Renal cortex interstitium (tissue), 15 donors: ENCODE measurements at places on chromosomes 5 and 9.

- DNase-seq, result no peak
Measured at GRCh38 chr5:174718880-174719610, 5.3 kb upstream of the MSX2 start.

DNA sequence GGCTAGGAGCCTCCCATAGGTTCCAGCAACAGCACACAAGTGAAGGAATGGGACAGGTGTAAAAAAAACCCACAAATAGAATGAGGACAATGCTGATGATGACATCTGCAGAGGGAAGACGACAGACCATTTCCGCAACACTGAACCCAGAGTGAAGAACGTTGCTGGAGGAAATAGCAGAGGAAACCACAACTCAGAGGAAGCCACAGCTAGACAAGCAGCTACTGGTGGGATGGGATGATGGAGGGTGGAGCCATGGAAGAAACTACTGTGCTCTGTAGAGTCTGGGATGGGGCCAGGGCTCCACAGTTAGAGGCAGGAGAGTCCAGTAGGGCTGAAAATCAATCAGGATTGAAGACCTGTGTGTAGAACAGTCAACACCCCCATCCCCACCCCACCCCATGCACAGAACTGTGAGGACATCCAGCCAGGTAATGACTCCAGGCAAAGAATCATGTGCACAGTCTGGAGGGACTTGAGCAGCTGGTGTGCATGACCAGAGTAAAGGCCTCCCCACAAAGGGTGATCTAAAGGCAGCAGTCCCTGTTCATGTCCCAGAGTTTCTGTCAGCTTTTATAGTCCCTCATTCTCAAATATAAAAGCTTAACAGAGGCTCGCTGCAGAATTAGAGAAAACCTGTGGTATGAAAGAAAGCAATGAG, 65.2 kb upstream of the SPIN1 start:
- no peak for DNase-seq

DNA sequence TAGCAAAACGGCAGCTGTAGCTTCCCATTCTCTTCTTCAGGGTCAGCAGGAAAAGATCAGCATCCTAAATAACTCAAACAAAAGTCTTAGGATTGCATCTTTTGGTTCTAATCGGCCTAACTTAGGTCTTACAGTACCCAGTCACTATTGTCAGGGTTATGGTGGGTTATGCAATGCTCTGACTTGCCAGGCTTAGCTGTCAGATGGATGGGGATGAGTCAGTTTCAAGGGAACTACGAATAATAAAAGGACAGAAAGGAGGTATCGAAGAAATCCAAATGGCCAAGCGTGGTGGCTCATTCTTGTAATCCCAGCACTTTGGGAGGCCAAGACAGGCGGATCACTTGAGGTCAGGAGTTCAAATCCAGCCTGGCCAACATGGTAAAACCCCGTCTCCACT, 46.5 kb downstream of the PPP1R2B start:
- DNase-seq, result no peak

- DNase-seq, result no peak
Measured at GRCh38 chr5:139647506-139648204, 494 bp upstream of the CXXC5 start.

DNA sequence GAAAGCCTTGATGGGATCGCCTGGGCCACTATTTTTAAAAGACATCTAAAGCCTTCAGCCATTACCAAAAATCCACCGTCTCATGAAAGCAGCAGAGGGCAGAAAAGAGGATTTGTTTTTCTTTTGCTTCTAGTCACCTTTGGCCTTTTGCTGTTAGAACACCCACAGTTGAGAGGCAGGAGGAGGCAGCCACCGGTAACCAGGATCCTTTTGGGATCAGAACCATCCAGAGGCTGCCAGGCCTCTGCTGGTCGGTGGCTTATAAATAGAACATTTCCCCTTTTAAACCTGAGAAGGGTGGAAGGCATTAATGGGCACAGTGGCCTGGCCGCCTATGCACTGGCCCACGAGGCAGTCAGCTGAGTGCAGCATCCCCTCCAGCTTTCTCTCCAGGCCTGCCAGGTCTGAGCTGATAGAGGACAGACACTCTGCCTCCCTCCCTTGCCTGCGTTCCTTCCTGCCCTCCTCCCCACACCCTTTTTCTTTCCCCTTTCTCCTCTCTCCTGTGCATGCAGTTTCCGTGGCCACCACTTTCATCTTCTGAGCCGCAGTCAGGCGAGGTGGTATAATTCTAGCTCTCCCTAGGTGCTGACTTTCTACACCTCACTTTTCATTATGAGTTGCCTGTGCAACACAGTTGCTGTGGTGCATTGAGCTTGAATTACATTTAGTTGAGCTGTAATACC, 253.4 kb downstream of the ARHGAP26 start:
- DNase-seq, result no peak

DNA sequence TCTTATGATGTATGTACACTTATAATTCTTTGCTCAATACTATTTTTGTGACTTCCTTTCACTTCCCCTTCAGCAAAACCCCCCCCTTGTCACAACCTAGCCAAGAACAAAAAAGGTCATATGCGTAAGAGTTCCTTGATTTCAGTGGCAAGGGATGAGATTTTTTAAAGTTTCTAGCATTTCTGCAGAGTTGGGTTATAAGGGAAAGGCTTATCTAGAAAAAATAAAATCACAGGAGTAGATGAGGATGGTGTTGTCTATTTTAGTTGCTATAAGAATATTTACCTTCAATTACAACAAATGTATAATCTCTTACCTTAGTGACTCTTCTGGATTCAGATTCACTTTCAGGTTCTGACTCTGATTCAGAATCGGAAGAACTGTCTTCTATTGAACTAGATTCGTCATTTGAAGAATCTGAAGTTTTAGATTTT, 184.6 kb downstream of the AP3B1 start:
- DNase-seq, result no peak

DNA sequence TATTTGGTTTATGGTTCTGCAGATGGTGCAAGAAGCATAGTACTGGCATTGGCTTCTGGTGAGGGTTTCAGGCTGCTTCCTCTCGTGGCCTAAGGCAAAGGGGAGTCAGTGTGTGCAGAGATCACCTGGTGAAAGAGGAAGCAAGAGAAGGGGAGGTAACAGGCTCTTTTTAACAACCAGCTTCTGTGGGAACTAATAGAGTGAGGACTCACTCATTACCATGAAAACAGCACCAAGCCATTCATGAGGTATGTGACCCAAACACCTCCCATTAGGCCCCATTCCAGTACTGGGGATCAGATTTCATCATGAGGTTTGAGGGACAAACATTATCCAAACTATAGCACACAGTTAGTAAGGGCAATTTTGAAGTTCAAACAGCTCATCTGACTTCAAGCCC, 263.5 kb downstream of the TMEM38B start:
- DNase-seq, result no peak

DNA sequence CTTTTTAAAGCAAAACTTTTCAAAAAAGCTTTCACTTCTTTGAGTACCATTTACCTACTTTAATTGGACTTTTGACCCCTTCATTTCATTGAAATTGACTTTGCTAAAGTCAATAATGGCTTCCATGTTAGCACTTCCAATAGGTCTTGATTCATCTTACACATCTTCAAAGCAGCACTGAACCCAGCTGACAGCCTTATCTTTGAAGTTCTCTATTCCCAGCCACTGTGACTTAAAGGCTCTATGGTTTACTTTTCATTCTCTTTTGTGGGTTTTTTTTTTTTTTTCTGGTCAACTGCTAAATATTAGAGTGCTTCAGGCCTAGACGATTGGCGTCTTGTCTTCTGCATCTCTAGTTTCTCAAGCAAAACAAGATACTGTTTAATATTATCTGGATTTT, 385.0 kb downstream of the CTNND2 start:
- DNase-seq, result no peak

DNA sequence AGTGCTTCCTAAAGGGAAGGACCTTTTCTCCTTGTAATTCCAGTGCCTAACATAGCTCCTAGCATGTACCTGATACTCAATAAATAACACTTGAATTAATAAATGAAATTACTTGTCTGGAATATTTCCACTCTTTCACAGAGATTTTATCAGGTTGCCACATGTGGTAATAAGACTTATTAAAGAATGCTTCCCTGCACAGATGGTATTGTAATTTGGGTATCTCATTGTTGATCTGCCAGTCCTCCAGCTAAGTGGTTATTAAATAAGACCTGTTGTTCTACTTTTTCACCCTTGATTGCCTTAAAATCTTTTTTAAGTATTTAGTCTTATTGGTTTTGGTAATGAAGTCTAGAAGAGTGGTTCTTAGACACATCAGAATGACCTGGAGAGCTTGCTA, 28.1 kb upstream of the CETN3 start:
- no peak for DNase-seq

DNA sequence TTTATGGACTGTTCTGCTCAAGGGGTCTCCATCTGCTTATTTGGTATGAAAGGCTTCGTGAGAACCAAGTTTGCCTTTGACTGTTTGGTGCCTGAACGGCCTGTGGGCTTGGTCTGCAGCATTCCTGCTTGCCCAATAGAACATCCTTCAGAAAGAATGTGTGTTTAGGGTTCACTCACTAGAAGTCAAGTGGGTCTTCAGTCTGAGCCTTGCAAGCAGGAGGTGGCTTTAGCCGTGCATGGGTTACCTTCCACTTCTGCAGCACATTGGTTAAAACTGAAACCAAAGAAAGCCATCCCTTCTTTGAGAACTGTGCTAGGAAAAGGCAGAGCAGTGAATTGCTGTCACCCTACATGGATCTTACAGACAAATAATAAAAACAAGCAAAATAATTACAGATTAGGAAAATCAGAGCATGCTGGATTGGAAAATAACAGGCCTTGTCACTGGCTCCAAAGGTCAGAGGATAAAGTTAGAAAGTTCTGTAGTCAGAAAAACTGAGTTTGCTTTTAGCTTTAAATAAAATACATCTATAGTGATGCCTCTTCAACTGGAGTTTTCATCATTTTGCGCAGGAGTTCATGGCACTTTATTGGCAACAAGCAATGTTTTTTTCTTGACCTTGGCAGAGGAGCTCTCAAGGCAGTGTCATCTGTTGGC, 16.6 kb downstream of the WWC1 start:
- no peak for DNase-seq

GRCh38 chr5:14178671-14179211, 35.6 kb downstream of the TRIO start:
- DNase-seq, result no peak

- no peak for DNase-seq
Measured at GRCh38 chr5:15550502-15551112, 50.6 kb downstream of the FBXL7 start.

DNA sequence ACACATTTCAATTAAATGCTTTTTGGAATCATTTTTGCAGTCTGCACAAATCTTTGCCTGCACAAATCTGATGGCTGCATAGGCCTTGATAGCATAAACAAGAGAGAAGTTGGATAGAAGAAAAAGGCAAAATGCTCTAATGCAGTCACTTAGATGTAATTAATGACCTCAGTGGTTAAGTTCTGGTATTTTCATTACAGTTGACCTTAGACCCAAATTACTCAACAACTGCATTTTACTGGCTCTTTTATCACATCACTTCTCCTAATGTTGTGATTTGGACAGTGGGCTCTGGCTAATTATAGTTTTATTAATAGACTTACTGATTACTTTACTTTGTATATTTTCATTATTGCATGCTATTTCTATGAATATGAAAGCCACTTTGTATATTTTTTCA, 34.3 kb downstream of the NTRK2 start:
- peak; percentile 29 for DNase-seq

DNA sequence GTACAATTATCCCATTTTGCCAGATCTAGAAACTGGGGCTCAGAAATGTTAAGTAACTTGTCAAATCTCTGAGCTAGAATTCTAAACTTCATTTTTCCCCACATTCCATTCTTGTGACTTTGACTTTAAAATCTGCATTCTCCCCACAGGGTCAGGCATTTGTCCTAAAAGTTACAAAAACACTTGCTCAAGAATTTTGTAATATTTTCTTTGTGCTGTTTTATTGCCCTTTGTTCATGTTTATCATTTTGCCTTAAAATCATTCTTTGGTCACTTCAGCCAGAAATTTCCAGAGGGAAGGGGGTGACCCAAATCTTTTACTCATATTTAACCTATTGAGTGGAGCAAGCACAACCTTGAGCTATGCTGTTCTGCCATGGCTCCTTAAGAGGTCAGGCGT, 120.1 kb upstream of the CCL21 start:
- no peak for DNase-seq

GRCh38 chr9:83183621-83184020, 120.7 kb upstream of the RASEF start:
- no peak for DNase-seq

DNA sequence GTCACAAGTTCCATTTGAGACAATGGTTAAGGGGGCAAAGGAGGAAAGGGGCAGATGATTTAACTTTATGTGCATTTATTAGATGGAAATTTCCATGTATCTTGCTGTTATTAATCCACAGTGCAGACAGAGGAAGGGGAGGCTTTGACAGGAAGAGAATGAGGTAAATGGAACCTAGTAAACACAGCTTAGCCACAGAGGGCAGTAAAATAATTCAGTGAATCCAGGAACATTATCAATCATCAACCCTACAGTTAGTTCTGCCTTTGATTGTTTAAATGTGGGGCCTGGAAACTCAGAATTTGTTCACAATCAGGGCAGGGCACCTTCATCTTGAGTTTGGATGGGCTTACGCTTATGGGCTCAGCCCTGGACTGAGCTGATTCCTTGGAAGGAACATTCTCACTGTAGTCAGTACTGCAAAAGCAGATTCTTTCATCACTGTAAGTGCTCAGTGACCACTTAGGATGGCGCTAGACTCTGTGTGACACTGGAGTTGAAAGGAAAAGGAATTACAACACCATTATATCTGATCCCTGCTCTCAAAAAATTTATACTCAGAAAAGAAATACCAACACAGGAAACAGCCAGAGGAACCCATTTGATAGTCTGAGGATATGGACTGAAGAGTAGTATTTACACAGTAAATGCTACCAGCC, 169.5 kb downstream of the PIK3R1 start:
- DNase-seq, result no peak

GRCh38 chr5:150774145-150774544, 4.4 kb upstream of the SMIM3 start:
- DNase-seq, result no peak

GRCh38 chr5:142364251-142365145, 39.7 kb upstream of the SPRY4 start:
- no peak for DNase-seq

GRCh38 chr9:97873425-97873824, 20.4 kb downstream of the FOXE1 start:
- no peak for DNase-seq

DNA sequence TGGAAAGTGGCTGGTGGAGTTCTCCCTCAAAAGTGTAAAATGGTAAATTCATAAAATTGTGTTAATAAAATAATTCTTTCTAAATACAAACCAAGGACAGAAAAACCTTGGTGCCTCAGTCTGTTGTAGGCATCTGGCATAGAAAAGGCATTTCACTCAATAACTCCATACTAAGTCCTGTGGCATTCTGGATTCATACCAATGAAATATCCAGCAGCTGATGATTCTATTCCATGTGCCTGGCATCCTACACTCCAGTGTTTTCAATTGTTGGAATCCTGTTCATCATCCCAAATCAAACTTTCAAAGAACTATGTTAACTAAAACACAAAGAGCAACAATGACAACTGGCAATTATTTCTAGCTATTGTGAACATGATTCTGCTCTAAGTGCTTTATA, 21.6 kb upstream of the ALDH1A1 start:
- DNase-seq, result no peak

- DNase-seq, result no peak
Measured at GRCh38 chr9:113677057-113677456, 199.1 kb upstream of the ZNF618 start.
